ENCODE measurements at places on chromosomes 7 and 10.

DNA sequence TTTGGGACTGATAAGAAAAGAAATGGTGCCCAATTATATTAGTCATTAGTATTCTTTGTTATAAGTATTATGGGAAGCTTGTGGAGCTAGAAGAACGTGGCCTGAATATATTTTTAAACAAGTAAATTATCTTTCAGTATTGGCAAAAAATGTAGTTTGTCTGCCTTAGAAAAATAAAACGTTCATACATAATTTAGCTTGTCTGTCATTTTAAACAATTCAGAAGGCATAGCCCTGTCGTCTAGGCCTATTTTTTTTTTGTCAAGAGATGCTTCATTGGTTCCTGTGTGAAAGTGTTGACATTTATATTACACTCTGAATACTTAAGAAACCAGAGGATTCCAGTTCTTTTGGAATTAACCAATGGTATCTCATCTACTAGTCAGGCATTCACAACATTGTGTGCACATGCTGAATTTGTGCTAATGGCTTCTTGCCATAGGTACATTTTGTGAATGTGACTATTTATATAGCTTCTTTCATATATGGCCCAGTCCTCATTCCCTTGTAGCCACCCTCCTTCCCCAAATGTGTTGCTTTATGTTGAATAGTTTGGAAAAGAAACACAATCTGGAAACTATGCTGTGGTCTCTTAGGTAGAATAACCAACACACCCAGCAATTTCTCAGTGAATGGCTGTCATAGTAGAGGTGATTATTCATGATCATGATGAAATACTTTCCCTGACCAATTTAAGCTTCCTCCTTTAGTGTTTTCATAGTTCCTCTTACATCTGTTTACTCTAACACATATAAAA lies 435.8 kb downstream of the EXOC4 start:
- no peak for DNase-seq

DNA sequence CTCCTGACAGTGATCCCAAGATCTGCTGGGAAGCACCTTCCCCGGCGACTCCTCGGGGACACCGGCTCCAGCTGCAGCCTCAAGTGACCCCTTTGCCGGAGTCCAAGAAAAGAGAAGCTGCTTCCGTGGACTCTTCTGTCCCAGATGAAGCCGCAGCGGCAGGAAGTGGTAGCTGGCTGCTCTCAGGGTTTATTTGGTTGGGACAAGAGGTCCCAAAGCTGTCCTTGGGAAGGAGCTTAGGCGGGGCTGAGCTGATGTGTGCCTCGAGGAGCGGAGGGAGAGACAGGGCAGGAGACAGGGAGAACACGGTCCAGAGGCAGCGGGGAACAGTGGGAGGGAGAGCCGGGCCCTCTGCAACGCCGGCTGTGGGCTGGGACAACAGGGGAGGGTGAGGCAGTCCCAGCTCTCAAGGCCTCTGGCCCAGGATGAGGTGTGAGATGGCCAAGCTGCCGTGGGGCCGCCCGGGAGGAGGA lies 13.1 kb upstream of the FAM20C start:
- no peak for DNase-seq

GRCh38 chr7:81956520-81956919 lies 186.7 kb upstream of the HGF start:
- no peak for DNase-seq

GRCh38 chr7:78172267-78172757 lies 373.7 kb downstream of the PHTF2 start:
- no peak for DNase-seq

- DNase-seq = no peak
Measured at GRCh38 chr7:2452074-2452507, 24.1 kb downstream of the GRIFIN start.

GRCh38 chr10:78706256-78706655 lies 362.5 kb upstream of the ZMIZ1 start:
- no peak for DNase-seq

GRCh38 chr7:149804106-149804505 lies 30.7 kb upstream of the ZNF467 start:
- DNase-seq = no peak

DNA sequence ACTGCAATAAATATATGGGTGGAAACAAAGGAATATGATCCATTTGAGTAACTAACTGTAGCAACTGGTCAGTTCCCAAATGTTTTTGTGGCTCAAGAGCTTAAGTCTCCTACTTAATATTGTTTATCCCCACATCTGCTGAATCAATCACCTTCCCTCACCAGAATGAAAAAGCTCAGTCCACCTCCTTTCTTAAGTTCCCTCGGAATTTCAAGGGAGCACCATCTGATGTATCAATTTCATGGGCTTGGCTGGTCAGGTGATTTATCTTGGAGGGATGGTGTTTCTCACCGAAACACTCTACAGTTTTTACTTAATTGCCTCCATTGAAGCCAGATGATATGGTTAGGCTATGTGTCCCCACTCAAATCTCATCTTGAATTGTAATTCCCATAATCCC lies 176.6 kb downstream of the SEMA3E start:
- no peak for DNase-seq

DNA sequence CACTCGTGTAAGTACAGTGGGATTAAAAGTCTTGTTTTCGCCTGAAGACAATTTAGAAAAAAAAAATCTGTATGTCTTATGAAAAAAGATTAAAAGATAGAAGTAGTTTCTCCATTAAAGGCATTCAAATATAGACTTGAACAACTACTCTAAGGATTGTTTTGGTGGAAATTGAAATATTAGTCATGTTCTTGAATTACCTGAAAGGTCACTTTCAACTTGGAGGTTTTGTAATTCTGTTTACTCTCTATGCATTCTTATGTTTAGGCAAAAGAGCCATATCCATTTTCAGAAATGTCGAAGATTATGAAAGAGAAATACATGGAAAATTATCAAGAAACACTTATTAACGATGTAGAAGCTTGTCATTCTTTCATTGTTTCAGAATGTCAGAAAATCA lies 373.7 kb downstream of the ARL4A start:
- DNase-seq = no peak

- no peak for DNase-seq
Measured at GRCh38 chr10:90462749-90463470, 394.9 kb downstream of the HTR7 start.

- no peak for DNase-seq
Measured at GRCh38 chr7:24756545-24757352, 515 bp downstream of the GSDME start.

DNA sequence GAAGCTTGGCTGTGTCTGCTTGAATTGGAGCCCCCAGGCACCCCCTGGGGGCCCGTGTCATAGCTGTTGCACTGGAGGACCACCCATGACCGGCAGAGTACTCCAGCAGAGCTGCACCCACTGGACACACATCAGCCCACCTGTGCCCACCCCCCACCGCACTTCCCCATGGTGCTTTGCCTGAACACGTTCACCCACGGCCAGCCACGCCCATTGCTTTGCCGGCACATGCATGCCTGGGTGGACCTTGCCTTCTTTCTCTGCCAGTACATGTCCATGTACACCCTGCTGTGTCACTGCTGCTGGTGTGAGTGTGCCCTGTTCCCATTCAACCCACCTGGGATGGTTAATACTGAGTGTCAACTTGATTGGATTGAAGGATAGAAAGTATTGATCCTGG lies 88.7 kb downstream of the SAMD9 start:
- no peak for DNase-seq

- DNase-seq = no peak
Measured at GRCh38 chr7:97357459-97357858, 240.0 kb downstream of the SDHAF3 start.

- no peak for DNase-seq
Measured at GRCh38 chr7:152683297-152683696, 7.4 kb upstream of the XRCC2 start.

DNA sequence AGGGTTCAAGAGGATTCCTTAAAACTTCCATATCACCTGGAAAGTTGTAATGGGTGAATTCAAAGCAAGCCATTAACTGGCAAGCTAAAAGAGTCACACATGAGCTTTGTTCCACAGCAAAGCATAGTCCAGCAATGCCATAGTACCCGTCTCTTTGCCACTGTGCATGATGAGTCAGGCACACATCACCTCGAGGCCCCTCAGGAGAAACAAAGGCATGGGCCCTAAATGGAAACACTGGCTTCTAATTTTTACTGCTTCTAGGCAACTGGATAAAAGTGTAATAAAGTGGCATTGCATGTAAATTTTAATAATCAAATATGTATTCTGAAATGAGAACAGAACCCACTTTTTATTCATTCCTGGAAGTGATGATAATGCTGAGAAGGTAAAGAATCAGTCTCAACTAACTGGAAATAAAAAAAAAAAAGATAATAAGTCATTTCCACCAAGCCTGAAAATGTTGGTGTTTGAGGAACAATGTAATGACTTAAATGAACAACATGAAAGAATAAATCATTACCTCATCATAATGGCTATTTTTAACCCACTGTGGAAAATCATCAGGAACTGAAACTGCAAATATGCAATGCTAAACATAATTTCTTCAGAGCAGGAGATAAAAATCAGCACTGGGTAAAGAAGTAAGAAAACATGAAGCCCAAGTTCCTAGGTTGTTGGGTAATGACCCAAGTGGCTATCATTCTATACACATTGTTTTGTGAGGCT lies 104.9 kb downstream of the CDK6 start:
- no peak for DNase-seq

DNA sequence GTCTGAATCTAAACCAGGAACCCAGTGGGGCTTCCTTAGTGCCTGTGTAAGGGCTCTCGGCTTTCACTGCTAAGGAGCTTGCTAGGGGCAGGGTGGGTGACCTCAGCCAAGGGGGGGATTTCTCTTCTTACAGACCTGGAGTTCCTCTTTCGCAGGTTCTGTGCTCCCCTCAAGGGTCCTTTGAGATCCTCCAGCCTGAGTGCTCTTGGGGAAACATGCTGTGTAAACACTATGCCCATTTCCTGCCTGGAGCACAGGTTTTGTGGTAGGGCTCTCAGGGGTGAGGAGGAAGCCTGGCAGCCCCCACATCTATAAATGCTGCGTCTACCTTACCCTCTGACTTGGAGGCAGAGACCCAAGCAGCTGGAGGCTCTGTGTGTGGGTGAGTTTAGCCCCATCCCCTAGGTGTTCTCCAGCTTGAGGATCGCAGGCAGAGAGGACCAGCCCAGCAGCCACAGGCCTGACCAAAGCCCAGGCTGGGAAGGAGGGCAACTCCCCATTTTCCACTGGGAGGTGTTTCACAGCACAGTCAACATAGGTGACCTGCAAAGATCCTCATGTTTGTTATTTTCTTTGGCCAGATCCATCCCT lies at the start of gene SFTPA1:
TSS of gene SFTPA1 (plus strand) at position 339 of the 591 bp plus-strand sequence. CDS start 887 bp downstream, outside the sequence.
- DNase-seq = no peak

- DNase-seq = no peak
Measured at GRCh38 chr10:78729800-78730199, 339.0 kb upstream of the ZMIZ1 start.

- DNase-seq = no peak
Measured at GRCh38 chr7:139254281-139254680, 23.2 kb downstream of the UBN2 start.

DNA sequence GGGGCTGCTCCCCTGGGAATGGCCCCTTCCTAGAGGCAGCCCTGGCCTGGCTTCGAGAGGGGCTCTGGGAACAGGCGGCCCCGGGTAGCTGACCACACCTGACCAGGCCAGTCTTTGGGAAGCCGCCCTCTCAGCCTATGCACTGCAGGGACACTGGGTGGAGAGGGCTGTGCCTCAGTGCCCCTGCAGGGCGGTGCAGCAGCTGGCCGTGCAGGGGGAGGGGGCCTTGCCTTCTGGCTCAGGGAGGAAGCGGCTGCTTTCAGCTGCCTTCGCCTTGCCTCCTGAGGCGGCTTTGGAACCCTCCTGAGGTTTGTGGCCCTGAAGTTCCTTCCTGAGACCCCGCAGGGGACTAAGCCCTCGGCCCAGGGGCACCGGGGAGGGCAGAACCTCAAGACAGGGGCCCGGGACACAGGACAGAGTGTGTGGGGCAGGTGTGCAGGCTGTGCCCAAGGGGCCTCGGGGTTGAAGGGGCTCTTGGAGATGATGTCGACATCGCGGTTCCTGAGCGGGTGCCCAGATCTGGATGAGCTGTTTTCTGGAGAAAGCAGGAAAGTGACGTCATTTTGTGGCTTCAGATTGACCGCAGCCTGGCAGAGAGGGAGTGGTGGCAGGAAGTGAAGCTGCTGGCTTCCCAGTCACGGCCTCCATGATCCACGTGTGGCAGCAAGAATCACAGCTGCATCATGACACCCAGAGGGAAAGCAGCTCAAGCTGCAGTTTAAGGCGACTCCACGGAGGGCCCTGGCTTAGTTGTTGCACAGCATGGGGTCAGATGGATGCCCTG lies 17.7 kb downstream of the ADAM8 start:
- DNase-seq = peak; percentile 78

GRCh38 chr7:2023877-2024566 lies 208.7 kb downstream of the MAD1L1 start:
- no peak for DNase-seq

- no peak for DNase-seq
Measured at GRCh38 chr10:84613336-84614021, 285.1 kb downstream of the CCSER2 start.

GRCh38 chr7:74478671-74479065 lies 25.0 kb downstream of the GTF2IRD1 start:
- DNase-seq = no peak

GRCh38 chr7:30201161-30201666 lies 66.4 kb downstream of the MTURN start:
- DNase-seq = no peak

DNA sequence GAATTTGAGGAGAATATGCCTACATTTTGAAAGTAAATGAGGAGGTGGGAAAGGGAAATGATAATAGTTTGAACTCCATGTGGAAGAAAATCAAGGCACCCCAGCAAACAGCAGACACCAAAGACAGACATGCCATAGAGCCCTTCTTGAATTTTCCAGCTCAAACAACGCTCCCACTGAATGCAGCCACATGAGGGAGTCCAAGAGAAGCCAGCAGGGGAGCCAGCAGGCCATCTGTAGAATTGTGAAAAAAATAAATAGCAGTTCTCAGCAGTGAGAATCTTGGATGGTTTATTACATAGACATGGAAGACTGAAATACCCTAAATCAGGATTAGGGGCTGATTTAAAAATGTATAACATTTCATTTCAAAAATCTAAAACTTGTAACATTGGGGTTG lies 1567.3 kb upstream of the LRRTM3 start:
- DNase-seq = no peak

GRCh38 chr7:14902589-14903067 lies at the start of gene DGKB:
DGKB (minus strand) TSS chr7:14902751.
- no peak for DNase-seq

GRCh38 chr7:133650069-133650468 lies 397.2 kb downstream of the EXOC4 start:
- DNase-seq = no peak

- no peak for DNase-seq
Measured at GRCh38 chr7:88357781-88358525, 51.3 kb upstream of the STEAP4 start.
